CD4-positive, alpha-beta T cell treated with Interleukin-2 at 100 ng/mL for 4 hours (primary cell): ENCODE measurements at places on chromosomes 2 and 18.

DNA sequence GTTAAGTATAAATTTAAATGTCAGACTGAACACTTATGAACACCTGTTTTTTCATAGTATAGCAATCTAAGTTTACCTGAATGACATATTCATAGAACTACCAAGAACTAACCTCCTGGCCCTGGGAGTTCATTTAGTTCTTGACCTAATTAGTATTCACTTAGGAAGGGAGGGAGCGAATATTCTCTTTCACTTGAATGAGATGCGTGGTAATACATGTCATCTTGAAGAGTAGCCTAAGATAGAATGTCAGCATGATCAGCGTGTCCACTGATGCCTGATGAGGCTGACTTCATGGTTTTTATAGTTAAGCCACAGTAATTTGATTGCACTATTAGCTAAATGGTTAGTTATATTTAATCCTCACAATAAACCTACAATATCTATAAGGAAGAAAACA is 13.3 kb downstream of the NDUFAF7 start:
- no peak for DNase-seq

DNA sequence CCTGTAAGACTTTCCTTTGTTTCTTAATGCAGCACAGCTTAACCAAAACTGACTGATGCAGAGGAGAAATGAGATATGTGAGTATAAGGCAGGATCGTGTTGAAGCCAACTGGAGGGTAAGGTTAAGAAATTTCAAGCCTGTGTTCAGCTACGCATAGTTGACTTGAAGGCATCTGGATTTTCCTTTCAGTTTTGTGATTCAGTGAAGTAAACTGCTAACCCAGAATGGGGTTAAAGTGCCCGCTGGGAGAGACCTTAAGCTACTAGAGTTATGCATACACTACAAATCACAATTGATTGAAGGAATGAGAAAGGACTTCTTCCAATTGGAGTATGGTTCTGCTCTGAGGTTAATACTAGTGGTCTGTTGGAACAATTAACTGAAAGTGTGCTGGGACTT is 22.6 kb downstream of the THSD7B start:
- no peak for DNase-seq

GRCh38 chr2:174546519-174547506 is 50.8 kb downstream of the WIPF1 start:
- DNase-seq: peak; percentile 35

DNA sequence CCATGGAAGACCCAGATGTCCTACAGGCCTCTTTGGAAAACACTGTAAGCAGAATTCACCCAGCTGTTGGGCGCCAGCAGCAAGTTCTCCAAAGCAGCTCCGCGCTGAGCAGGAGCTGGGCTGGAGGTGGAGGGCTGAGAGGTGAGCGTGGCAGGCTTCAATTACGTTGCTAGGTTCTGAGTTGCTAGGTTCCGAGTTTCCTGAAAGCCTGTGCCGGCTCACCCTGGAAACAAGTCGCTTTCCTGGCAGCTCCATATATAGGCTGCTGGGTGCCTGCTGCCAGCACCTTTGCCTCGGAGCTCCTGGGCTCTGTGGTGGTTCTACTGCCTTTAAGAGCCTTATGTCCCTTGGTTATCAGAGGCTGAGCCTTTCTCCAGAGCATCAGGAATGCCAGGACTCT is 14.4 kb upstream of the EGR4 start:
- DNase-seq: no peak

- DNase-seq: no peak
Observed at GRCh38 chr2:38621018-38621417, 18.3 kb upstream of the HNRNPLL start.

DNA sequence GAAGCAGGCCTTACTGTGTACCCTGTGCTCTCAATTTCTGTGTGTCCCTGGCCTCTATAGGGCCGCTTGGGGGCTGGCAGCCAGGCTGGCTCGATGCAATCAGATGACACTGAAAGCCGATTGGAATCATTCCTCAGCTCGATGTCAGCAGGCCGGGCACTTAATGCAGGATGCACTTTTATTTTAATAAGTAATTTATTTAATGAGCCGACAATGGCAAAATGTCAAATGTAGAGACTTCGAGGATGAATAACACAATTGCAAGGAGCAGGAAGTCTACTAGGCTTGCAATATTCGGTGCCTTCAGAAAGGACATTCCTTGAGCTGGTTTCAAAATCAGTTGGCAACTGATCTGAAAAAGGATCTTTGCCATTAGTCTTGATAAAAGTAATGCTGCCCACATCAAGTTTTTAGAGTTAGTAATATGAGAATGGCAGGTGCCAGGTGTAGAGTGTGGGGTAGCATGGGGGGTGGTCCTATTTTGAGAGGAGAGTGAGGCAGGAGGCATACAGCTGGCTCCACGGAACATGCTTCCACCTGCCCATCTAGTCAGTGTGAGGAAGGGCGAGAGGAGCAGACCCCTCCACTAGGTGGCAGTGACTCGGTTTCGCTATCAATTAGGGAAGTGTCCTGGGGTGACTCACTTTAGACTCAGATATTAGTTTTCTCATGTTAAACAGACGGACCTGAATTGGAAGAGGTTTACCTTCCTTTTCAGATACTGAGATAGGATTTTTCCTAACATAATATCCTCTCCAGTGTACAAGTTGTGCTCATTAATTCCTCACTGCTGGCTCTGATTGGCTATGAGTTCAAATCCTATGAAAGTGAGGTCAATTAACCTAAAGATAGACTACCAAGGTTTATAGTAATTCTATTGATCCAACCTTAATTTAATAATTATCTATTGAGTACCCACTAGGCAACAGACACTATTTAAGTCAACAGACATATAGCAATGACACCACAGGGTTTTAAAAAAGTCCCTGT is 80.9 kb downstream of the NABP1 start:
- peak; percentile 68 for DNase-seq
